Activated gamma-delta T cell treated with anti-CD3 and anti-CD28 coated beads, Interleukin-2, amount 50 U/mL, for 16 hours (primary cell): ENCODE measurements at places on chromosomes 4 and X.

- no peak for DNase-seq
These were observed 78.7 kb upstream of the MSX1 start for GRCh38 chr4:4780729-4781244.

DNA sequence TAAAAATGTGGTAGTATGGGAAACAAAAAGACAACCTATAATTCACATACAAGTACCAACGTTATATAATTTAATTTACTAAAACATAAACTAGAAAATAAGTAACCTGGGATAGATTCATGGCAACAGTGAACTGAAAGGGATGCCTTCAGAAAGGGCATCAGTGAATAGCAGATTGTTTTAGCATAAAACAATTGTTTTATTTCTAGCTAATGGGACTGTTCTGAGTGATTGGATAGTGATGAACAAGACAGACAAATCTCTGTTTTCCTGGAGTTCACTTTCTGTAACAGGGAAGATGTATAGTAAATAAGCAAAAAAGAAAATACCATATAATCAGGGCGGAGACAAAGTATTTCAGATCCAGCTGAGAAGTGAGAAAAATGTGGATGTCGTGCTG lies 379.1 kb upstream of the SPOCK3 start:
- no peak for DNase-seq

DNA sequence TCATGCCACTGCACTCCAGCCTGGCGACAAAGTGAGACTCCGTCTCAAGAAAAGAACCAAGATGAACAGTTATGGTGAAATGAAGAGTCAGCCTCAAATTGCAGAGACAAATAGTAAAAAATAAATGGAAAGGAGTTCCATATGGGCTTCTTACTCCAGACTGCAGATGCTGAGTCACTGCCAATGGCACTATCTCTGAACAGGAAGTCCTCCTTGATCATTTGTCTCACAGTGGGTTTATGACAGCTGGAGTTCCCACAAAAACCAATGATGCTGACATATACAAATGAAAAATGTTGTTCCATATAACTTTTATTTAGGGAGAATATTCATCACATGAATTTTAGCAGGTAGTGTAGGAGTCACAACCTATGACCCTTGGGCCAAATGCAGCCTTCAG lies 631.6 kb downstream of the PCDH18 start:
- no peak for DNase-seq

DNA sequence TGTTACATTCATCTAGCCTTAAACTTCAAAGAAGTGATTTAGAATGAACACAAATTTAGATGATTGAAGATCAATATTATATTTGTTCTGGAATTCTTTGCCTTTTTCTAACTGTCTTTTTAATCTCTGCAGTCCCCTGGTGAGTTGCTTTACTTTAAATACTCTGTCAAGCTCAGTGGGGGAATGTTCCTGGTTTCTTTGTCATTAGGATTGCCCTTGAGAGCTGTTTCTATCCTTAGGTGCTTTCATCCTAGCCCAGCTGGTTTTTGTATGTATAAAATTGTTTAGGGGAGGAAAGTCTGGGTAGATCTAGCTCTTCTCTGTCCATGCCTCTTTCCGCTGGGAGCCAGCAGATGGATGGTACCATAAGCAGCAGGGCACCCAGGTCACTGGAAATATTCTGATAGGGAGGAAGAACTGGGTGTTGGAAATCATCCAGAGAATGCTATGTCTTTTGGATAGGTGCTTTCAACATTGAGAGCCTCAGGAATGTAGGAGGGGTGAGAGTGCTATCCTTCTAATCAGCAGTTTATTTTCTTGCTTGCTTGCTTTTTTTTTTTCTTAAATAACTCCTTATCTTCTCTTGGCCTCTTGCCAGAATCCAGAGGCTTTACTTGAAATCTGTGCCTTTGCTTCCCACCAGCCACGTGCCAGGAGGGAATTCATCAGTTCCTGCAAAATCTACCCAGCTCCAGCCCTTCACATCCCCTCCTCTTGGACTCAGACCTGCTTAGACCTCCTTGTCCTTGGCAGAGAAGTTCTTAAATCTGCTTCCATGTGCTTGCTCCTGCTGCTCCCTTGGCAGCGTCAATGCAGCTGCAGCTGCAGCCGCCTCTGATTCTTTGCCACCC lies 215.3 kb upstream of the ANXA3 start:
- no peak for DNase-seq

- DNase-seq = no peak
These were observed 33.9 kb upstream of the STIM2 start for GRCh38 chr4:26826721-26827120.

GRCh38 chrX:10175319-10175871 lies 18.6 kb downstream of the CLCN4 start:
- DNase-seq = no peak

- DNase-seq = no peak
These were observed at the start of gene FRMD7 for GRCh38 chrX:132127743-132128142. Gene FRMD7, minus strand, starts transcription at chrX:132128020. Its CDS starts 176 bp downstream, at chrX:132127844.

- DNase-seq = no peak
These were observed 43.6 kb downstream of the DRD5 start for GRCh38 chr4:9825049-9825448.

GRCh38 chr4:52059372-52059771 lies 8.3 kb downstream of the SPATA18 start:
- no peak for DNase-seq

DNA sequence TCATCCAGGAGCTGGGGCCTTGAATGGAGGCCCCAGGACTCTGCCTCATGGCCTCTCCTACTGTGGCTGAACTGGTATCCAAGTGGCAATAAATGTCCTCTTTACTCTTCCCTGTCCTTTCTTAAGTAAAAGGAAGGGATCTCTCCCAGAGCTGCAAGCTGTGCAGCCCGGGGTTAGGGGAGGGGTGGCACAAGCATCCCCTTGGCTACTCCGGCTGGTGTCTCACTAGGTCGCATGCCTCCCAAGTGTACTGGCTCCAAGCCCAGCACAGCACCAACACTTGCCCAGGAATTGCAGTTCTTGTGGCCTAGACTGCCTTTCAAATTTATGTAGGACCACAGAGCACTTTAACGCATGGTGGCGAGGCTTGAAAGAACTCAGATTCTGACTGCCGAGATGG lies 44.7 kb upstream of the MED14 start:
- no peak for DNase-seq

GRCh38 chr4:173037242-173037641 lies 131.4 kb upstream of the GALNT7 start:
- DNase-seq = no peak

DNA sequence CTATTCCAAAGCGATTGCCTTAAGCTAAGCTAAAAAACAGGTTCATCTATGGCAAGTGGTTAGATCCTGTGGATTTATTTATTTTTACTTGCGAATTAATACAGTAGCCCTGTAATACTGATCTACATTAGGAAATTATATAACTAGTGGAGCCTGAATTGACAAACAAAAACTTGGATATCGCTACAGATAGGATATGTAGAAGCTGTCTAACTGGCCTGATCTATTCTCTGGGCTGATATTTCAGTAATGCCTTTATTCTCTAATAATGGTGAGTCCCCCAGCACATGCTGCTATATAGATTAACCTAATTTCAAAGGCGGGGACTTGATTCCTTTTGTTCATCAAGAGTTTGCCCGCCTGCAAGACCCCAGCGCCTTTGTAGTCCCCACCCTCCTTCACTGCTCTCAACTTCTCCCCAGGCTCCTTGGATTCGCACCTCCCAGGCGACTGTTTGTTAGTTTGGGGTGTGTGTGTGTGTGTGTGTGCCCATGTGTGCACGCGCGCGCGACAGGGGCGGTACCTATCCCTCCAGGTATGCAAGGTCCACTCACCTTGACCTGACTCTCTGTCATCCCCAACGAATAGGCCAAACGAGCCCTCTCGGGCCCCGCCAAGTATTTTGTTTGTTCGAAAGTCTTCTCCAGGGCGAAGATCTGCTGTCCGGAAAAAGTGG lies 3.8 kb downstream of the NKX6-1 start:
- no peak for DNase-seq
